ENCODE measurements at places on chromosomes 6 and 20. TPM values are rescaled to one million over a fixed set of nuclear protein-coding genes. Genes with fewer than 3 reads are reported as not detected.
A peak's percentile ranks its signal among the peaks of the same experiment; 100 is the strongest.

The PHACTR3 gene
- polyA plus RNA-seq, result 28.5 TPM

The DYNLRB1 gene
- 1,097 TPM for polyA plus RNA-seq

The RNF8 gene
- 34.5 TPM for polyA plus RNA-seq

The TCF21 gene
- polyA plus RNA-seq, result not detected

The ZNF512B gene
- polyA plus RNA-seq, result 15.2 TPM

The TRIM15 gene
- not detected for polyA plus RNA-seq

The SLC32A1 gene
- 0.95 TPM for polyA plus RNA-seq

DNA sequence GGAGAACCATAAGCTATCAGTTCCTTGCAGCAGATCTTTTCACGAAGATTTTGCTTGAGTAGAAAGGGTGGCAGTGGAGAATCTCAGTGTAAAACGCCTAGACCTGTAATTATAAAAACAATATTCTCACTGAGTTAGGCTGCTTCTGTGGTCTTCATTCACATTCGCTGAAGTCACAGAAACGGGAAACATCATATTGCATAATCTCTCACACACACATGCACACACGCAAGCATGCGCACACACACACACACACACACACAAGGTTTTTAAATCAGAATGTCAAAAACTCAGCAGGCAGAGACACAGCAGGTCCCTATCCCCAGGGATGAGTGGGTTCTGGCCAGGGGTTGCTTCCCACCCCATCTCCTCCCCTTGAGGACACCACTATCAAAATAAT, 175.5 kb downstream of the ATXN1 start:
- no peak for DNase-seq

GRCh38 chr20:4108495-4109306, 93.3 kb upstream of the RNF24 start:
- peak; percentile 87 for DNase-seq

GRCh38 chr6:52126231-52126630, 38.8 kb upstream of the PKHD1 start:
- no peak for DNase-seq

GRCh38 chr6:96162711-96163120, 146.9 kb downstream of the FUT9 start:
- DNase-seq, result no peak

DNA sequence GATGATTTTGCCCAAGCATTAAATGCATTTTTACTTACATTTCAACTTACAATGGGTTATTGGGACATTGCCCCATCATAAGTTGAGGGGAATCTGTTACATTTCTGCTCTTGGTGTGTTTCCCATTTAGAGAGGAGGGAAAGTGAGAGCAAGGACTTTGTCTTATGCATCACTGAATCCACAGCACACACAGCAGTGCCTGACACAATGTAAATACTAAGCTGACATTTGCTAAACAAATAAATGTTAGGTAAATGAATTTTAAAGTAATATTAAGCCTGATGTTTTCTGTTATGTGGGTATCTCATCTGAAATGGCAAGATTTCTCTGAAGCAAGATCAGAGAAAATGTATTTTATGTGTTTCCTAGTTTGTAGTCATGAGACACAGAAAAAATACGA, 143.6 kb upstream of the STXBP5 start:
- no peak for DNase-seq

- no peak for DNase-seq
Measured at GRCh38 chr20:51972056-51972455, 169.7 kb upstream of the SALL4 start.

- DNase-seq, result peak; percentile 44
Measured at GRCh38 chr20:1897541-1897940, 2.3 kb downstream of the SIRPA start.

DNA sequence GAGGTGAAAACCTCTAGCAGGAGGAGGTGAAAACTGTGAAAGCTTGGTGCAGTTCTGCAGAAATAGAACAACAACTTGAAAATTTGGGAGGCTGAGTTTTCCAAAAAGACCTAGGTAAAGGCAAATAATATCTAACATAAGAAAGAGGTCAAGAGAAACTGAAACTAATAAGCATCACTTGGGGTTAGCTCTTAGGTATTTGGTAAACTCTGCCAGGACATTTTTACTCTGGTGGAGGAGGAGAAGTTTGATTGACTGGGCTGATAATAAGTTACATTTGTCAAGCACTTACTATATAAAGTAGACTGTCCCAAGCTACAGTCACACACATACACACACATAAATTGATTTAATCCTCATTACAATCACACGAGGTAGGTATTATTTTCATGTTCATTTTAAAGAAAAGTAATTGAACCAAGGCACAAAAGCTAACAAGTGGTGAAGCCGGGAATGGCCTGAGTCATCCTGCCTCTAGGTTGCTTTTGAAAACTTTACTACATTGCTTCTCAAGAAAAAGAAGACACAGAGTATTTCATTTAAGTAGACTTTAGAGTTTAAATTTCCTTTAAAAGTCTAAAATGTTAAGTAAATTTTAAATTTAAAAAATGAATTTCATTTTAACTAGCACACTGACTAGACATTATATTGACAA, 275.5 kb downstream of the PTPRK start:
- DNase-seq, result no peak

DNA sequence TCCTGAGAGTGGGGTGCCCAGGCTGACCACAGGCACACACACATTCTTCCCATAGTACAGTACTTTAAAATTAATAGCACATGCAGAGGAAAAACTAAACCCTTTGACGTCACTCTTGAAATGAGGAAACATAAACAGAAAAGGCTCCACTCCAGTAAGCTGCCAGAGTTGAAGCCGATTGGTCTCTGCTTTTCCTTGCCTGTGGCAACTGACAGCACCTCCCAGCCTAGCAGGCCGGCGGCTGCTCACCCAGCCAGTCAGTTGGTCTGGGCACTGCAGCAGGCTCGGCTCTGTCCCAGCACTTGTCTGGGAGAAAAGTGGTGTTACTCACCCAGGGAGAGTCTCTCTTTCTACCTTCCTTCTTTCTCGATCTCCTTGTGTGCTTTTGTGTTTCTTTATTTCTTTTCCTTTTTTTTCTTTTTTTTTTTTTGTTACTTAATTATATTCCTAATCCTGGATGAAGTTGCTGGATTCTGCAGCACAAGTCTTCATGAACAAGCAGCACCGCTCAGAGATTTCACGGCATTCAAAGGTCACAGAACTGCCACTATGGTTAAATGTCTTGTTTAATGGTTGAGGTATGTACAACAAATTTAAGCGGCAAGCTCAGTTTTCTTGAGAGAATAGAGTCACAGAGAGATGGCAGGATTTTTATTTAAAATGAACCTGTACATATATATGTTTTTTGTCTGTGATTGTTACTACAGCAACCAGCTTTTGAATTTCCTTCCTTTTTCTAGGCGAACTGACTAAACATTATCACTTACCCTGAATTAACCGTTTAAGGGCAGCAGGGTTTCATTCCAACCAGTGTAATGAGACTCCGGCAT, at the start of gene PDE7B:
Gene PDE7B (plus strand): TSS at position 260 of the 830 bp plus-strand sequence.
- peak; percentile 67 for DNase-seq

DNA sequence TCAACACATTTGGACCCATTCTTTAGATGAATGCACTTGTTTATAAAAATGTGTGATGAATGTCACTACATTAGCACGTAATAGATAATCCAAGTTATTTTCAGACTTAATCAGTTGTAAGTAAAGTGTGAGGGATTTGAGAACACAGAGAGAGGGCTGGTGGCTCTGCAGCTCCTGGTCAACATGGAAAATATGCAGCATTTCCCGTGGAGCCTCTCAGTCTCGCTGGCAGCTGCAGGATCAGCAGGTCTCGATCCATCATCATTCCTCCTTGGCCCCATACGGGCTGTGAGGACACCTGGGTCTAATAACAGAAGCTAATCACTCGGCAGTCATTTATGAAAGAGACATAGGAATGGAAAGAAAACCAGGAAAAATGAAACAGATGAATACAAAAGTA, 390.2 kb downstream of the PRKN start:
- DNase-seq, result no peak

GRCh38 chr6:10177704-10178103, 237.2 kb downstream of the TFAP2A start:
- no peak for DNase-seq

DNA sequence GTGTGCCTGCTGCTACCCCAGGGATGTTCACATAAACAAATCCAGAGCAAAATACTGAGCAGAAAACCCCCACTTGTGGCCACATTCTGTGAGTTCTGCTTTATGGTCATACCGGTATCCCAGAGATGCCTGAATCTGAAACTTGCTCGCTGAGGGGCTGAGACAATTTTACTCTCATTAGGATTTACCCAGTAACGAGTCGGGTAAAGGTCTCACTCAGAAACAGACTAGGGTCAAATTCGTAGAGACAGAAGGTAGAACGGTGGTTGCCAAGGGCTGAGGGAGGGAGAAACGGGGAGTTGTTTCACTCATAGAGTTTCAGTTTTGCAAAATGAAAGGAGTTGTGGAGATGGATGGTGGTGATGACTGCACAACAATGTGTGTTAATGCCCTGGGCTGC, 45.4 kb upstream of the NKX2-2 start:
- no peak for DNase-seq

DNA sequence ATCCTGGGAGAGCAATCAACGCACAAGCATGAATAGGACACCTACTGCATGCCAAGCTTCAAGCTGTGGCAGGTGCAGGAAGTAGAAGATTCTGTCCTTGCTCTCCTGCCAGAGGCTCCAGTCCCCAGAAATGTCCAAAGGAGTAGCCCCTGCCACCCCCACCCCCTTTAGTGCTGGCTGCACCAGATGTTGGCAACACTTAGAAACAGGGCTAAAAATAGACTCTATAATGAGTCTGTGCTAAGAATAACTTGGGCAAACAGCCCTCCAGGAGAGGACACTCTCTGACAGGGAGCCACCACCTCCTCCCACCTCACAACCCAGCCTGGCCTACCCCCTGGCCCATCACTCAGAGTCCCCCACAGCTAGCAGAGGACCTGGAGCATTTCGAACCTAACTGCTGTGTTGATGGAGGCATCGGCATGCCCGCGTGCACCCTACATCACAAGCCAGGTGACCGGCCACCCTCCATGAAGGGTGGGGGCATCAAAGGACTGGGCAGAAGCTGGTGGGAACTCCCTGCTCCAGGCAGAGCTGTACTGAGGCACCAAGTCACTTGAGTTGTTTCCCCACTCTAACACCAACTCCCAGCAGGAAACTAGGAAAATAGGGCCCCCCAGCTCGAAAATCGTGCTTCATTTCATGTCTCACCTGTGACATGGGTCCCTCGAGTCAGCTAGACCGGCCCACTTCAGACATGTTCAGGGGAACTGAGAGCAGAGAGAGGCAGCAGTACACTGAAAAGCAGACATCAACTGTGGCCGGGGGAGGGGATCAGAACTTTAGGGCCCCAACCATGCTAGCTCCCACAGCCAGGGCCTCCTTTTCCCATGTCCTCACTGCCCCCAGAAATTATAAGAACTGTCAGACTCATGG, 18.7 kb downstream of the TFEB start:
- DNase-seq, result no peak

GRCh38 chr6:63941747-63942470, 306.3 kb downstream of the PHF3 start:
- DNase-seq, result no peak

DNA sequence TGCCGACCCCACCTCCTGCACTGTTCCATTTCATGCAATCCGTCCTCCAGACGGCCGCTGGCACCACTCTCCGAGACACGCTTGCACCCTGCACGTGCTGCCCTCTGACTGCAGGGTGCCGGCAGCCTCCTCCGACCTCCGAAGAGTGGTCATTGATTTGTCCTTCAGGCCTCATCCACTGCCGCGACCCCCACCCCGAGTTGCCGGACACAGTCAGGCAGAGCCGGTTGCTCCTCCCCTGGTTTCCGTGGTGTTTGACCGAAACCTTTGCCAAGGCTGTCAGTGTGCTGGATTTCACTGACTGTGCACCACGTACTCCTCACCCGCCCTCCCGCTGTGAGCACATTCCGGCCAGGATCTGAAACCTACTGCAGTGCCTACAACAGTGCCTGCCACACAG, 156.4 kb upstream of the PDE10A start:
- no peak for DNase-seq

- DNase-seq, result no peak
Measured at GRCh38 chr6:24775520-24776058, 852 bp downstream of the GMNN start.

- DNase-seq, result no peak
Measured at GRCh38 chr20:53768329-53768728, 174.7 kb upstream of the ZNF217 start.

DNA sequence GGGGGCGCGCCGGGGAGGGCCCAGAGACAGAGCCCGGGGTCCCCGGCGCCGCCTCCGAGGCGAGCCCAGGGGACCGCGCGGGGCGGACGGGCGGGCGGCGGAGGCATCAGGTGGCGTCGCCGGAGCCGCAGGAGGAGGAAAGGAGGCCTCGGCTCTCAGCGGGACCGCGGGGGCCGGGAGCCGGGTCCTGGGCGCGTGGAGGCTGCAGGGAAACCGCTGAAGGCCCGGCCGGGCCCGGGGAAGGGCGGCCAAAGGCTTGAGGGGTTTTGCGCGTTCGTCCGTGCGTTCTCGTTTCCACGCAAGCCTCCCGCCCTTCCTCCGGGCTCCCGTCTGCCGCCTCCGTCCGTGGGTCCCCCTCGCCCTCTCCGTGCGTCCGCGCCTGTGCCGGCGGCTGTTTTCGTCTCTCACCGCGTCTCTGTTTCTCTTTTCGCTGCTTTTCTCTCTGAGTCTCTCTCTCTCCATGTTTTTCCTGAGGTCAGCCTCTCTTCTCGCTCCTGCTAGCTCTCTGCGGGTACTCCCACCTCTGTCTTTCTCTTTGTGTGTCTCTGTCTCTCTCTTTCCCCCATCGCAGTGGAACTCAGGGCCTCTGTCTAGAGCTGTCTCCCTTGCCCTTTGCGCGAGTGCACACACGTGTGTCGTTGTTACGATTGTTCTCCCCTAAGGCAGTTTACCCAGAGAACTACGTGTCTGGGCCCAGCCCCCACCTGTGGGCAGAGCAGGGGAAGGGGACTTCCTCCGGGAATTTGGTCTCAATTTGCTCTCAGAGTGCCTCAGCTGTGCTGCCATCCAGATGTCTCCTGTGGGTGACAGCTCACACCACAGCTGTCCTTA, 2.1 kb downstream of the IRF4 start:
- DNase-seq, result no peak

- no peak for DNase-seq
Measured at GRCh38 chr6:39843305-39844020, 51.3 kb downstream of the DAAM2 start.

- no peak for DNase-seq
Measured at GRCh38 chr6:22219925-22220324, 76.9 kb downstream of the PRL start.

DNA sequence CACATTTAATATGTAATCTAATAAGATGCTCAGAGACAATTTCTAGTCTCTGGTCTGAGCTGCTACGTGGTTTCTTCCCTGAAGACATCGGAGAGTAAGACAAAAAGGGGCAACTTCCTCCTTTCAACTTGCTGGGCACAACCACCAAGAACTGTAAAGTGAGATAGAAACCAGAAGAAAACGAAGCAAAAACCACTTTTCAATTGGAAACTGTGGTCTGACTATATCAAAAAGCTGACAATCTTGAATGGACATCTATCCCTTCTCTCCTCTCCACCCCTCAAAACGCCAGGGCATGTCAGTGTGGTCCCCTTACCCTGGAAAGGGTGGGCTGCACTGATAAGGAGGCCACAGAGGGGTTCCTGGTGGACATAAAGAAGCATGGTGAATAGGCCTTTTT, 269.1 kb downstream of the CD83 start:
- DNase-seq, result no peak

Measured in brain (organoid and tissue), 16 donors.